ENCODE measurements at places on chromosomes 7 and 10. TPM values are rescaled to one million over a fixed set of nuclear protein-coding genes. Genes with fewer than 3 reads are reported as not detected.

Gene PPP1R3C
- 0.15 TPM for total RNA-seq

Gene CALHM3
- not detected for total RNA-seq

Gene PILRA
- total RNA-seq: 18.8 TPM

Gene IFIT1B
- not detected for total RNA-seq

Gene SH2B2
- total RNA-seq: 10.9 TPM

Gene ASNS
- 23.1 TPM for total RNA-seq

Gene HABP2
- total RNA-seq: not detected

Gene ACTR1A
- 47.5 TPM for total RNA-seq

GRCh38 chr10:66834802-66835201 lies 91.0 kb upstream of the LRRTM3 start:
- H3K4me1 ChIP-seq: no peaks in the 10 kb centered on the region
- DNase-seq: no peak
- H3K27me3 ChIP-seq: no peaks in the 10 kb centered on the region
- no peak overlapping the region for H3K4me3 ChIP-seq

DNA sequence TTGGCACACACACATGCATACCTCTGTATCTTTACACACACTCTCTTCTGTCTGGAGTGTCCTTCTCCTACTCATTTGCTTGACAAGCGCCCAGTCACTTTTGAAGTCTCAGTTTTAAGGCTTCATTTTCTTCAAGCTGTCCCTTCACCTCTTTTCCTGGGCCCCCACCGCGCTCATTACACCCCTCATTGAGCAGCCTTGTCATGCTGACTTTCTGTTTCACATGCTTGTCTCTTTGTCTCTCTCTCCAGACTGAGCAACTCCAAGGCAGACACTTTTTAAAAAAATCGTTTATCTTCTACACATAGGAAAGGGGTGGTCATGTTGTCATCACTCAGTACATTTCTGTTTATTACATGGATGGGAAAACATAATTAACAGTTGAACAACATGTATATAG lies 225.2 kb upstream of the FZD1 start:
- no peaks in the 10 kb centered on the region for H3K36me3 ChIP-seq
- DNase-seq: no peak
- H3K27ac ChIP-seq: no peak overlapping the region
- H3K4me1 ChIP-seq: no peaks in the 10 kb centered on the region
- no peaks in the 10 kb centered on the region for H3K27me3 ChIP-seq
- H3K4me3 ChIP-seq: no peak overlapping the region

GRCh38 chr10:86290933-86291615 lies 75.5 kb downstream of the GRID1 start:
- H3K27ac ChIP-seq: no peak overlapping the region
- H3K4me3 ChIP-seq: no peak overlapping the region
- H3K4me1 ChIP-seq: no peaks in the 10 kb centered on the region

GRCh38 chr10:14353291-14353913 lies 22.7 kb upstream of the FRMD4A start:
- H3K36me3 ChIP-seq: no peaks in the 10 kb centered on the region
- H3K4me3 ChIP-seq: no peak overlapping the region
- H3K27ac ChIP-seq: no peak overlapping the region
- H3K4me1 ChIP-seq: no peaks in the 10 kb centered on the region
- H3K27me3 ChIP-seq: no peaks in the 10 kb centered on the region
- DNase-seq: no peak

DNA sequence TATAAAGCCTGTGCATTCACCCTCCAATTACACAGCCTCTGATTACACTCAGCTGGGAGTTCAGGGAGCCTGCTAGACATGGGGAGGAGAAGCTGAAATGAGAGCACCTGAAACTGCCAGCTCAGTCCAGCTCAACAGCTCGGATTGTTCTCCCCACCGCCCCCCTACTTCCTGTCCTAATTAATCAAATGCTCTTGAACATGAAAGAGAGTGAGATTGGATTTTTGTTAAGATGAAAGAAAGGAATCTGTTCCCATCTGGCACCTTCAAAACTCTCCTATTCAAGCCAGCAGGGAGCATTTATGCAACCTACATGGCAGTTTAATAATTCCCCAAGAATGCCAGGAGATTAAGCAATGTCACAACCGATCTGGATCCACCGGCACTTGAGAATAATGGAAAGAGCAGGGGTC lies 98.0 kb downstream of the NPSR1 start:
- H3K27me3 ChIP-seq: no peaks in the 10 kb centered on the region

GRCh38 chr10:59587083-59587755 lies 122.4 kb downstream of the SLC16A9 start:
- no peak overlapping the region for H3K4me3 ChIP-seq
- no peaks in the 10 kb centered on the region for H3K36me3 ChIP-seq
- H3K4me1 ChIP-seq: no peaks in the 10 kb centered on the region
- no peak for DNase-seq
- H3K27me3 ChIP-seq: no peaks in the 10 kb centered on the region

GRCh38 chr7:6012355-6013104 lies 3.5 kb downstream of the AIMP2 start:
- no peak overlapping the region for H3K4me3 ChIP-seq
- no peaks in the 10 kb centered on the region for H3K27me3 ChIP-seq
- peaks cover 5% of the 10 kb centered on the region for H3K4me1 ChIP-seq
- DNase-seq: no peak

- peak overlapping the region; percentile 72 for H3K4me3 ChIP-seq
- peaks cover 5% of the 10 kb centered on the region for H3K36me3 ChIP-seq
- DNase-seq: peak; percentile 55
- peaks cover 45% of the 10 kb centered on the region for H3K4me1 ChIP-seq
These were observed 1.5 kb upstream of the KAT6B start for GRCh38 chr10:74824900-74825370.

GRCh38 chr7:19144661-19145433 lies at the start of gene FERD3L:
FERD3L (minus strand) TSS chr7:19145421; CDS start chr7:19145362, 59 bp downstream.
- H3K4me3 ChIP-seq: no peak within 1 kb of the TSS
- no peak for DNase-seq
- H3K27ac ChIP-seq: no peak within 1 kb of the TSS
- H3K4me1 ChIP-seq: no peaks in the 10 kb centered on the region
- H3K36me3 ChIP-seq: no peaks in the 10 kb centered on the region

- no peak overlapping the region for H3K27ac ChIP-seq
- no peaks in the 10 kb centered on the region for H3K36me3 ChIP-seq
- H3K4me1 ChIP-seq: no peaks in the 10 kb centered on the region
- H3K4me3 ChIP-seq: no peak overlapping the region
- DNase-seq: no peak
- H3K27me3 ChIP-seq: no peaks in the 10 kb centered on the region
These were observed 219.5 kb upstream of the POT1 start for GRCh38 chr7:125149151-125149550.

DNA sequence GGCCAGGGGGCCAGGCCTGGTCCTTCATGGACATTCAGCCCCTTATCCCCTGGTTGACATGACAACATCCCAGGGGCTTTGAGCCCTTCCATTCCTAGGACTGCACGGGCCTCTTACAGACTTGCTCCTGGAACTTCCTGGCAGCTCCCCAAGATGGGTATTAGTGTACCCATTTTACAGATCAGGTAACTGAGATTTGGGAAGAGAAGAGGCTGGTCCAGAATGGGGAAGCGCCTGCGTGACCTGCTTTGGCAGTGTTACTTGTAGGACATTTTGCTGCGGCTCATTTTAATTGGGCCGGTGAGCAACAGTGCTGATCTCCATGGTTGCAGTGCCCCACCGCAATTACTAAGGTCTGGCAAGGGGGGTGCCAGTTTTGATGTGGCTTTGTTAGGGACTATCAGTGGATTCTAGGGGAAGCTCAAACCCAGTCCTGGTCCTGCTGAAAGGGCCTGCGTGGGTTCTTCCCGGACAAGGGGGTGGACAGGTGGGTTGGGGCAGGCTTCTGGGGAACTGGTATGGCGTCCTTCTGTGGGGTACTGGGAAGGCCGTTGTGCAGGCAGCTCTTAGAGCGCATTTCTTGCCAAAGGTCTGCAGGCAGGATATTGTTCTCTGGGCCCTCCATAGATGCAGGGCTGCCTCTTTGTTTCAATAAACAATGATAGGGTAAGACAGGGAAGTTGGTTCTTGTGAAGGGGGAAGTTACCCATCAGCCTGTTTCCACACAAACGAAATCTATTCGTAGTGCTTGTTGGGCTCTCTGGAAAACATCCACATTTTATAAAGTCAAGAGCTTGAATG lies 137.6 kb downstream of the RGS10 start:
- no peak for DNase-seq
- H3K4me3 ChIP-seq: no peak overlapping the region
- H3K27me3 ChIP-seq: no peaks in the 10 kb centered on the region

DNA sequence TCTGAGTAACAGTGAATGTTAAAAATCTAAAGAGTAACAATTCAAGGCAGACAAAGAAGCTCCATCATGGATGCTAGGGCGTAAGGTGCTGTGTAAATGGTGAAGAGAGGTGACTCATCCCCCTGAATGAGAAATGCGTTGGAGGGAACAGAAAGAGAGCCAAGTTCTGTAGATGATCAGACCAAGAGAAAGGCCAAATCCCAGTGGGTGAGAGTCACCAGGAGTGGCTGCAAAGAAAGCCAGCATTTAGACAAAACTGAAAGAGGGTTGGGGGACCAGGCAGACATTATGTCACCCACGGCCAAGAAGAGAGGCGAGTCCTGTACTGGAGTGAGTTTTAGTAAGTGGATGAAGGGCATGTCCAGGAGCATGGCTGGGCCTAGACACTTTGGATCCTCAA lies 153.1 kb downstream of the TRIL start:
- no peaks in the 10 kb centered on the region for H3K36me3 ChIP-seq
- H3K4me1 ChIP-seq: no peaks in the 10 kb centered on the region
- no peaks in the 10 kb centered on the region for H3K27me3 ChIP-seq
- no peak for DNase-seq
- no peak overlapping the region for H3K4me3 ChIP-seq

DNA sequence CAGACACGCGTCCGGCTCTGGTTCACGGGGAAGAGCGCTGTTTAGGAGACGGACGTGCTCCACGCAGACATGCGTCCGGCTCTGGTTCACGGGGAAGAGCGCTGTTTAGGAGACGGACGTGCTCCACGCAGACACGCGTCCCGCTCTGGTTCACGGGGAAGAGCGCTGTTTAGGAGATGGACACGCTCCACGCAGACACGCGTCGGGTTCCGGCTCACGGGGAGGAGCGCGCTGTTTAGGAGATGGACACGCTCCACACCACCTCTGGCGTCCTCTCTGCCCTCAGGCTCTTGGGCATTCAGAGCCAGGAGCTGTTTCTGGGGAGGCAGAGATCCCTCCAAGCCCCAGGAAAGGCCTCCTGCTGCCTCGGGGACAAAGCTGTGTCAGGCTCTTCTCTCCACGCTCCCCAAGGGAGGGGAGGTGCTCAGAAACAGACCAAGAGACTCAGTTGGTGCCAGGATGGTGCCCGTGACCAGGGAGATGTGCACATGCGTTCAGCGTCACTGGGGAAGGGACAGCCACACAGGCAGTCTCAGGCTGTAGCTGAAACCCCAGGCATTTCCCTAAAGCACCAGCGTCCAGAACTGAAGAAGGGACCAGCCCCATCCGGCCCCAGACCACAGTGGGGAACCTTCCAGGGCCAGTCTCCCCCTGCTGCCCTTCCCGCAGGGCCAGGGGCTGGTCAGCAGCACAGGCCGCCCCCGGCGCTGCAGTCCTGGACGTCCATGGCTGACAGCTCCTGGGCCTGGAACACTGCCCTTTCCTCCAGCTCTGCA lies 175.6 kb downstream of the ELFN1 start:
- no peak overlapping the region for H3K27ac ChIP-seq
- H3K36me3 ChIP-seq: peaks cover 81% of the 10 kb centered on the region
- H3K27me3 ChIP-seq: no peaks in the 10 kb centered on the region
- no peaks in the 10 kb centered on the region for H3K4me1 ChIP-seq
- H3K4me3 ChIP-seq: no peak overlapping the region
- DNase-seq: no peak

GRCh38 chr10:81848931-81849330 lies 26.1 kb upstream of the NRG3 start:
- no peak overlapping the region for H3K27ac ChIP-seq
- H3K27me3 ChIP-seq: no peaks in the 10 kb centered on the region
- DNase-seq: no peak
- H3K36me3 ChIP-seq: no peaks in the 10 kb centered on the region

DNA sequence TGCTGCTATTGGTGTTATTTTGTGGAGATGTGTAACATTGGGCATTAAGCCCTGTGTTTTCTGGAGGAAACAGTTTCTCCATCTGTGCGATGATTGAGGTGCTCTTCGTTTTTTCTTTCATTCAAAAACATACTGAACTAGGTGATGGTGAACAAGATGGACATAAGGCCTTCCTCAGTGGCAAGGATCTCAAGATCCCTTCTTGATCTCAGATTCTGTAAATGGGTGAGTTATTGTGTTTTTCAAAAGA lies 759 bp upstream of the ELAPOR2 start:
- H3K27ac ChIP-seq: no peak overlapping the region
- peaks cover 10% of the 10 kb centered on the region for H3K4me1 ChIP-seq
- H3K27me3 ChIP-seq: no peaks in the 10 kb centered on the region
- peak overlapping the region; percentile 57 for H3K4me3 ChIP-seq

GRCh38 chr7:79984210-79984609 lies 150.4 kb upstream of the GNAI1 start:
- no peak overlapping the region for H3K27ac ChIP-seq
- DNase-seq: no peak
- H3K4me1 ChIP-seq: no peaks in the 10 kb centered on the region
- H3K27me3 ChIP-seq: no peaks in the 10 kb centered on the region
- H3K36me3 ChIP-seq: no peaks in the 10 kb centered on the region

GRCh38 chr10:70903262-70903921 lies 15.0 kb upstream of the PCBD1 start:
- H3K27ac ChIP-seq: no peak overlapping the region
- no peaks in the 10 kb centered on the region for H3K36me3 ChIP-seq
- DNase-seq: no peak
- no peak overlapping the region for H3K4me3 ChIP-seq
- H3K4me1 ChIP-seq: no peaks in the 10 kb centered on the region

- no peaks in the 10 kb centered on the region for H3K27me3 ChIP-seq
- H3K4me3 ChIP-seq: no peak overlapping the region
- H3K27ac ChIP-seq: no peak overlapping the region
- no peaks in the 10 kb centered on the region for H3K36me3 ChIP-seq
- no peaks in the 10 kb centered on the region for H3K4me1 ChIP-seq
- DNase-seq: no peak
These were observed 696.7 kb upstream of the CELF2 start for GRCh38 chr10:10320956-10321355.

DNA sequence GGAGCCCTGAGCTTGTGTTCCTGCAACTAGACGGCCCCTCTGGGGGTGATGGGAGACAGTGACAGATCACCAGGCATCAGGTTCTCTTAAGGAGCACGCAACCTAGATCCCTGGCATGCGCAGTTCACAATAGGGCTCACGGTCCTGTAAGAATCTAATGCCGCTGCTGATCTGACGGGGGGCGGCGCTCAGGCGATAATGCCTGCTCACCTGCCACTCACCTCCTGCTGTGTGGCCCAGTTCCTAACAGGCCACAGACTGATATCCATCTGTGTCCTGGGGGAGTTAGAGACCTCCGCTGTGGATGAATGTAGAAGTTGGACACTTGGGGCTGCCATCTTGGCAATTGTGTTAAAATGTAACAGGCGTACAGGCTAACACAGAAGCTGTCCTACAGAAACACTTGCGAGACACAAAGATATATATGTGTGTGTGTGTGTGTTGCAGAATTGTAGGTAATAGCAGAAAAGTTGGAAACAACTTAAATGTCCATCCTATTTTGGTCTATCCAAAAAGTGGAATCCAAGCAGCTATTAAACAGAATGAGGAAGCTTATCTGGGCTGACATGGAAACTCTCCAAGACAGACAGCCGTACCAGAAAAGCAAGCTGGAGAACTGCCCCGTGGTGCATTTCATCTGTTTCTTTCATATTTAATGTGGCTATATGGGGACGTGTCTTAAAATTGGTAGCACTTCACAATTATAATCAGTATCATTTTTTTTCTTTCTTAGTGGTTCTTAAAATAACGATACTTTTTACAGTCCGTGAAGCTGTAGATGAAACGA lies 82.8 kb downstream of the MKI67 start:
- H3K4me3 ChIP-seq: no peak overlapping the region
- H3K4me1 ChIP-seq: peaks cover 9% of the 10 kb centered on the region
- H3K27ac ChIP-seq: no peak overlapping the region
- no peak for DNase-seq

All from naive thymus-derived CD4-positive, alpha-beta T cell (primary cell).